ENCODE measurements at places on chromosomes 3 and 15.
A peak's percentile ranks its signal among the peaks of the same experiment; 100 is the strongest.

DNA sequence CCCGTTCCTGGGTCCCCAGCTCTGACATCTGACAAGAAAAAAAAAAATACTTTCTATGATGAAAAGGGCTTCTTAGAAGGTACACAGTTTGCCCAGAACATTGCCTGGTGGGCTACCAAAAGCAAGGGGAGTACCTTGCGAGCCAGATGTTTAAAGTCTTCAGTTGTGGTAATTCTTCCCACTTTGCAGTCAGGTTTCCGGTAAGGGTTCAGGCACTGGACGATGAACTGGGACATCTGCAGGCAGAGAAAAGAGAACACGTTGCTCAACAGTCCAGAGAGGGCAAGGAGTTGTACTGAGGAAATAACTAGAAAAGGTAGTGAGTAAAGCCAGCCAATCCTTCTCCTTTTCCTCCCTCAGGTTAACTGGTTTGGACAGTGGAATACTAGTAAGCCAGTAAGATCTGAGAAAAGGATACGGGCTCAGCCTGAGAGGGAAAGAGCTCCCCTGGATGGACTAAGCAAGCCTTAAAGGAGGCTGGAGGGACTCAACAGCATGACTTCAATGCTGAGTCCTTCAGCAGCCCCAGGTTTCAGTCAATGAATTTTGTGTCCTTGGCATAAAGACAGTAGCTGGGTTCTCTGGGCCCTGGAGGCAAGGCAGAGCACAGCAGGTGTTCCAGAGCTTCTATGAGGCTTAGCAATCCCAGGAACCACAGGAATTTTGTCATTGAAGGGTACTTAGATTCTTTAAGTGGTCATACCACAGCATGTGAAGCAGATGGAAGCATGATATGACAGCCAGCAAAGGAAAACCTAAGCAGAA is 38.2 kb downstream of the NBEAL2 start:
- no peak for DNase-seq

DNA sequence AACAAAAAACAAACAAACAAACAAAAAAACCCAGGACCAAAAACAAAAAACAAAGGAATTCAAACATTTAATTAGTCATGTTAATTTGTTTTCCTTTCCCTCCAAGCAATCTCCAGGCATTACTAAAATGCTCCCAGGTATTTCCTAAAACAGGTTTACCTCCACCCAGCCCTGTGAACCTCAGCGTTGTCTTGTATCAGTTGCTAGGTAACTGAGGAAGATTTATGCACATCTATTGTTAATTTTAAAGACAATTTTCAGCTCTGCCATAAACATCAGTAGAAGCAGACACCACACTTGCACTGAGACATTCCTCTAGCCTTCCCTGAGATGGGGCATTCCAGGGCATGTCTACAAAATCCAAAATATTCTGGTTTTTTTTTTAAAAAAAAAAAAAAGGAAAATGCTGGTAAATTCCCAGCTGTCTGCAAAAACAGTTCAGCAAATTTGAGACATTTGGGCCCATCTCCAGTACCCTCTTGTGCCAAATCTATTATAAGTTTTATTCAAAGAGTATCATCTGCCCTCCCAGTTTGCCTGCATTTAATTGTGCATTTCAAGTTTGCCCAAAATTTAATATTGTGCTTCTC is 227.6 kb downstream of the ADAMTS9 start:
- DNase-seq: no peak

DNA sequence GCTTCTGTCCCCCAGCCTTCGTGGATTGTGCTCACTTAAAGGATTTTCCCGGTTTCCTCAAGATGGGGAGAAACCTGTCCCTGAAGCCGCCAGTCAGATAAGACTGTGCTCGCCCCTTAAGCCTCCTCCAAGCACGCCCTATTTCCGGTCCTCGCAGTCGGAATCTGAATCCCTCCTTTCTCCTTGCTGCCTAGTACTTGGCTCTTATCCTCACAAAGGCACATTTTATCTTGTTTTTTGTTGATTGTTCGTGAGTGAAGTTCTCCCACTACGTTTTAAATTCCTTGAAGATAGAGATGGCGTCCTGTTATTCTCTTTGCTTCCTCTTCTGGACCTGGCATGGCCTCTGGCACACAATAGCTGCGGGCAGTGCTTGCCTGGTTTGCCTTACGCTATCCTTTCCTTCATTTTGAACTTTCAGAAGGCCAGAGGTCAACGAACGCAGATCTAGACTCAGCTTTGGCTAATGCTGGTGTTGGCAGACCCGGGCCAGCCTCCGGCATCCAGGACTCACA is 1.7 kb downstream of the CLDN11 start:
- DNase-seq: no peak

- no peak for DNase-seq
Observed at GRCh38 chr3:7487763-7488162, 626.8 kb downstream of the GRM7 start.

DNA sequence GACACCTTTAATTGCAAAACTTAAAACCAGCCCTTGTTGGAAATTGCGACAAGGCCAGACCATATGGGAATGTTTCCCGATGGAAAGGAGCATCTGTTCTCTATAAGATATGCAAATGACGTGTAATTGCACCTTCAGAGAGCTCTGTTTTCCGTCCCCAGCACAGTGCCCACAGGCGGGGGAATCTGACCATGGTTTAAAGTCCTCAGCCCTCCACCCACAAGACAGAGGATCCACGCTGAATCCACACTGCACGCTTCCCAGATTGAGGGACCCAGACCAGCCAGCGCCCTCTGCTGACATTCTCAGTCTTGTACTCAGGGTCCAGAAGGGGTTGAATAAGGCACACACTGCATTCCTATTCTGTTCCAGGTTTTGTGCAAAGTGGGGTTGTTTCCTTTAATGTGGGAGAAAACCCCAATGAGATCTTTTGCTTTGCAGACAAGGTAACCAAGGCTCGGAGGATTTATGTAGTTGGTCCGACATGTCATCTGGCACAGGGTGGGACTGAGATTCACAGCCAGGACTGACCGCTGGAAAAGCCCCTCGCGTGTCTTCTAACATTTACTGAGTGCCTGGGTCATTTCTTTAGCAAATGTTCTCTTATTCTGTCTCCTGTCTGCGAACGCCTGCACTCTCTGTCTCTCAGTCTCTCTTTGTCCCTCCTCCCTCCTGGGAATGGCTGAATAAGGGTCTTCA is 36.8 kb upstream of the KLHL25 start:
- DNase-seq: peak; percentile 46

DNA sequence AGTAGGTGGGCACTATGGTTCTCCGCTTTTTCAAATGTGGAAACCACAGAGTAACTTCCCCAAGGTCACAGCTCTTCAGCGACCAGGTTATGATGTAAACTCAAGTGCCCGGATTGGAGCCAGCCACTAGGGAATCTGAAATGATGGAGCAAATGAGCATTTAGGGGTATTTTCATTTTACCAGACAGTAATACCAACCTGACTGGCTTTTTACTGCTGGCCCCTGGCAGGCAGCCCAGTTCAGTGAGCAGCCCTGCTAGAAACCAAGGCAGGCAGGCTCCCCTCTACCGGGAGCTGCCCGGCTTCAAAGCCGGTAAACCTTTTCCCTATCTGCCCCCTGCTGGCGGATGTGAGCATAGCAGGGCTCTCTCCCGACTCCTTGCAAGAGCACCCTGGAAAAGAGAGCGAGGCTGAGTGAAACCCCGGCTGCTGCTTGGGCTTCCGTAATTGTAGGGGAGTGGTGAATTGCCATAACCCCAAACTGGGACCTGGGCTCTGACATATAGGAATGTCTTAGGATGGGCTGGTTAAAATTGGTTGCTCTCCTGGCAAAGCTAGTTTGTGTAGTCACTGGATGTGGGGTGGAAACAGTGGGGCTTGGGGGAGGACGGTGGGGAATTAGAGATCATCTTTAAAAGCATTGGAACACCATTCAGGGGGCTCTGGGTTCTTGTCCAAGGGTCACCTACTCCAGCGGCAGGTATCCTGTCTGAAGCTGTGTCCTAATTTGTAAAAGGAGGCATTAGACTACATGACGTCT is 98.0 kb upstream of the TNFAIP8L3 start:
- peak; percentile 91 for DNase-seq

DNA sequence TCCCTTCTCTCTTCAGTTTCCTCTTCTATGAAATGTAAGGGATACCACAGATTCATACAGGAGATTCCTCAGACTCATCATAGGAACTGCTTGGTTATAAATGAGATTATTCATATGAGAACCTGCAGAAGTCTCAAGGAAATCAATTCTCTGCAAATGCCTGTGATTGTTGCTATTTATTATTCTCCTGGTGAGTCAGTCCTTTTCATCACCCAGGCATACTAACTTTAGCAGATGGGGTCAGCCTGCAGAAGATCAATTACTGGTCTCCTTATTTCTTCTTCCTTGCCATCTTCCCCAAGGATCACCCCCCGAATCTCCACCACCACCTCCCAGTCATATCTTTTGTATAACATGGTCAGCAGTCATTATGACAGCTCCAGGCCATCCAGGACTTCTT is 53.8 kb upstream of the DCP1A start:
- no peak for DNase-seq

DNA sequence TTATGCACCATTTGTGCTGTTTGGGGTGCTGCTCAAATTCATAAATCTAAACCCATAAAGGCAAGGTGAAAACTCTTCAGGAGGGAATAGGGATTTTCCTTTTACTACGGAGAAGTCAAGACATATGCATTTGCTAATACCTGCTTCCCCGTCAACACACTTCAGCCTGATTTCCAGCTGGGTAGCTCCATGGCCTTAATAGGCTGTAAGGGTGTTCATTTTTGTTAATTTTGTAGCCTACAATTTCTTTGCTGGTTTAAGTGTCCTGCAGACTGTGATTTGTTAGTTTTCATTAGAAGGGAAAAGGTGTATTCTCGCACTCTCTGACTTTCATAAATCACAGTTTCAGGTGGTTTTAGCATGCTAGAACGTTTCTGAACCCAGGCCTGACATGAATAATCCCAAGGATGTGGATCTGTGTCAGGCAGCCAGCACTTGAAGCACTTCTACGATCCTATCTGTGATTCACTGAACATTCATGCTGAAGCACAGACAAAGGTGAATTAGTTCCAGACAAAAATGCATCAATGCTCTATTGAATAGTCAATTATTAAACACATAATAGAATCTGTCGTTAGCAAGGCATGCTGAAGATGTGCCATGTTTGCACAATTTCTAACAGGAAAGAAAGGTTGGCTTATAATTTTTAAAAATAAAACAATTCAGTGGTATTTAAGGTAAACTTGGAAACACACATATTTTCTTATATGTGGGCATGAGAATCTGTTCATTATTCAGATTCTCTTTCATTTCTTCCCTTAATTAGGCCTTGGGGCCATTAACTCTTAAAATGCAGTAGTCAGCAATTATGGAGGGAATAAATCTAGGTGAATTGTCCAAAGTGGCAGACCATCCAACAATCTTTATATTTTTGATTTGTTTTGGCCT is 17.9 kb upstream of the NMNAT3 start:
- no peak for DNase-seq

DNA sequence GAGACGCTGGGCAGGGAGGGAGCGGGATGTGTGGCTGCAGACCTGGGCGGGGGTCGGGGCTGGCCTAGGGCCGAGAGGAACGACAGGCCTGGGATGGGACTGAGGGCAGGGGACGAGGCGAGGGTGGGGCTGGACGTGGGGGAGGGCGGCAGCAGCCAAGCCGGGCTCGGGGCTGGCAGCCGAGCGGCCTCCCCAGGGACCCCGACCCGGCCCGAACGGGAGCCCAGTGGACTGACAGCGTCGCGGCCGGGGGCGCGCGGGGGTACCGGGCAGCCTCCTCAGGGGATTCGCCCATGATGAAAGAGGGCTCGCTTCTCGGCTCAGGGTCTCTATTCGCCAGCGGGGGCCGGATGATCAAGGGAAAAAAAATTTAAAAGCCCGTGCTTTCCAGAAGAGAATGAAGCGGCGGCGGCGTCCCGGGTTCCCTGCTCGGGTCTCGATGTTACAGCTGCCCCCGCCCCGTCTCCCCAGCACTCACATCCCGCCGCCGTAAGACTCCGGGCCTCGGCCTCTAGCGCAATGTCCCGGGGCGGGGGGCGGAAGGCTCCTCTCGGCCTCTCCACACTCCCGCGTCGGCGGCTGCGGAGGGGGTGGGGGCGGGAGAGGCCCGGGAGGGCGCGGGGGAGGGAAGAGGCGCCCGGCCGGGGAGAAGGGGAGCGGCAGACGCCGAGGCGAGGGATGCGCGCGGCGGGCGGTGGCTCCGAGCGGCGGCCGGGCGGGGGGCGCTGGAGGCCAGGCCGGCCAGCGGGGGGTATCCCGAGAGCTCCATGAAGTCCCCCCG is 4.3 kb downstream of the PTH1R start:
- DNase-seq: peak; percentile 33

DNA sequence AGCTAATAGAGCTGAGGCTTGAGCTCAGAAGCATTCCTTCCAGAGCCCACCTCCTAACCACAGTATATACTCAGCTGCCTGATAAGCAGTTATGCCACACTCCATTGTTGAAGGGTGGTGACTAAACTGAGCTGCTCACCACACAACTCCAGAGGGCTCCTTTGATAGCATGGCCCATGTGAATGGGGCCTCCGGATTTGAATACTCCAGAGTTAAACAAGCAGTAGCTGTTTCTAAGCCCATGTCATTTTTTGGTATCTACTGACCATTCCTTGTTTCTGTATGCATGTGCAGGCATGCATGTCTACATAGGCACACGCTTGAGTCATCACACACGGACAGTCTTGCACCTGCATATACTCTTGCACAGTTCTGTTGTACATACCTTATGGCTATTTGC is 28.9 kb downstream of the IGSF10 start:
- DNase-seq: no peak

DNA sequence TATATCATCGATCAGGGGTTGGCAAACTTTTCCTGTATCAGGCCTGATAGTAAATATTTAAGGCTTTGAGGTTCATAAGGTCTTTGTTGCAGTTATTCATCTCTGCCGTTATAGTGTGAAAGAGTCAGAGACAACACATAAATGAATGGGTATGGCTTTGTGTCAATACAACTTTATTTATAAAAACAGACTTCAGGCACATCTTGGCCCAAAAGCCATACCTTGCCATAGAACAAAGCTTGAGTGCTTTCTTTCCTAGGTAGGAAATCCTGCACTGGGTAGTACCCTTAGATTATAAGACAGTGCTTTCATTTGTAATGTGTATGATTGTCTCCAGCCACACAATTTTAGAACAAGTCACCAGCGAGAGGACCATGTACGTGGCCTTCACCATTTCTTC is 58.9 kb upstream of the MAGI1 start:
- no peak for DNase-seq

GRCh38 chr3:99529265-99529664 is 109.1 kb upstream of the COL8A1 start:
- DNase-seq: no peak

GRCh38 chr3:126319701-126320295 is 37.4 kb downstream of the KLF15 start:
- no peak for DNase-seq

- DNase-seq: no peak
Observed at GRCh38 chr15:34900748-34901147, 68.8 kb downstream of the AQR start.

Measured in activated CD4-positive, alpha-beta T cell treated with anti-CD3 and anti-CD28 coated beads for 48 hours (primary cell).